ENCODE measurements at places on chromosomes 2 and 18.

GRCh38 chr18:55384551-55385275 lies 203.3 kb downstream of the TCF4 start:
- no peak for DNase-seq

GRCh38 chr2:10466801-10467200 lies 18.7 kb upstream of the ODC1 start:
- no peak for DNase-seq

DNA sequence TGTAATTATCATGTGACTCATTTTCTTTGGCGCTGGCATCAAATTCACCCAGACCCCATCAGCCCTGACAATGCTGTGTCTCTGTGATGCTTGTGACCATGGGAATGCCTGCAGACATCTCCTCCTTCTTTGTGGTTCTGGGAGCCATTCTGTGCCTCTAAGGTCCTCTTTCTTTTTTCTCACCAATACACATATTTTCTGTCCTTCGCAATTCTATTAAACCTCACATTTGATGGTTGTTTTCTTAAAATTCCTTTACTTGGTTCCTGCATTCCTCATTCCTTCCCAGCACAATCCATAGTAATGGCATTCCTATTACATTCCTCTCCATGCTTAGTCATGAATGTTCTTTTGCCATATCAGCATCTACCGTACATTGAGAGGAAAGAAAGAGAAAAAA lies 375.3 kb downstream of the PIK3C3 start:
- DNase-seq: no peak

GRCh38 chr2:225630824-225631533 lies 231.5 kb downstream of the NYAP2 start:
- no peak for DNase-seq

- DNase-seq: no peak
Observed at GRCh38 chr2:107001964-107002696, 116.2 kb upstream of the ST6GAL2 start.

DNA sequence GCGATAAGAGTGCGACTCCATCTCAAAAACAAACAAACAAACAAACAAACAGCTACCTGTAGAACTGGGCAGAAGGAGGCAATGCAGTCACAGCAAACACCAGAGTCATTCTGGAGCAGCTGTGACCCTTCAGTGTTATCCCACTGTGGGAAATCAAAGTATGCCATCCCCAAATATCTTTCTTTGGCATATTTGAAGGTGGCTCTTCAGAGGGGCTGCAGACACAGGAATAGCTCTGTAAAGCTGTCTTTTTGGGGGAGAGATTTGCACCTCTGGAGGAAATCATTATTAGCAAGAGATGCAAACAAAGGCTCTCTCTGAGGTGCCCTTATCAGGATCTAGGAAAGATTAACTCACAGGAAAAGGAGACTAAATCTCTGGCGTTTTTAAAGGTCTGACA lies 98.5 kb upstream of the XPO1 start:
- no peak for DNase-seq

DNA sequence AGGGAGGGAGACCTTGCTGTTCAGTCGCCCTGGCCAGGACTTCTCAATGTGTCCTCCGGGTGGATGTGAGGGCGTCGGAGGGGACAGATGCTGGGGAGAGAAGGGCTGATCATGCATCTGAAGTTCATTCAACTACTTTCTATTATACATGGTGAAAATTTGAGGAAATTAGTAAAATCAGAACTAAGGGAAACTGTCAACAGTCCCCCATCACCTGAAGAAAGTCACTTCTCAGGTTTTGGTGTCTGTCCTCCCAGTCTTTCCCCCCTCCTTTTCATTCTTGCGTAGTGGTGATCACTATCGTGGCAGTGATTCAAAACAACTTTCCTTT lies 17.4 kb upstream of the ACKR3 start:
- no peak for DNase-seq

DNA sequence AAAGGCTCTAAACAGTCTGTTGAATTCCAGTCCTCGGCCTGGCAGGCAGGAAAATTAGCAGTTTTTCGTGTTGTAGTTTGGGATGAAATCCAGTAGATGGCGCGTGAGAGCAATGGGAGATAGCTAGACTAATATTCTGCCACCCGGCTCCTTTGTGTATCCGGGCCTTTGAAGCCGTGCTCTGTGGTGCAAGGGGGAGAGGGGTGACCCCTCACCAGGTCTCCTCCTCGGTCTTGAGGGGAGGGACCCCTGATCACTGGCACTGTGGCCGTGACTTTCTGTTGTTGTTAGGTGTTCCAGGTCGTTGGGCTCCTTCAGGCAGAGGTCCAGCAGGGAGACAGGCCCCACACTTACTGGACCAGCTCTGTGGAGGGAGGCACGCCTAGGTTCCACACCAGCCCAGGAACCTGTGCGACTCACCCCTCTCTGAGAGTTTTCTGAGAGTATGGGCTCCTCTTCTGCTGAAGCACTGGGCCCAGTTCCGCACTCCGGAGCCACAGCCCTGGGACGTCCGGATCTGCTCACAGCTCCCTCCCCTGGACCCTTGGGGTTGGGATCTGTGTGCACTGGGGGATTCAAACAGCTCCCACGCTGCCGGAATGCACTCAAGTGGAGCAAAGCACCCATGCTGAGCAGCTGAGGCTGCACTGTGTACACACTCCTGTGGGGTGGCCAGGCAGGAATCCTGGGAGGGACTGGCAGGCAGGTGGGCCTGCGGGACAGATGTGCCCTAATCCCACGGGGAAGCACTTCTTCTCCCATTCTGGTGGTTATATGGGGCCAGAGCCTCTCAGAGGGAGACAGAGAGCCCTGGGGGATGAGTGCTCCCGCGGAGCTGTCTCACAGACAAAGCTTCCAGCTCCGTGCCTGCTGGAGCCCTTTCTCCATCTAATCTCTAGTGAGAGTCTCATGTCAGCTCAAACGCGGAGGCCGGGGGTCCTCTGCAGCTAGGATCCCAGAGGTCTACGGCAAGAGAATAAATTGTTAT lies 8.8 kb downstream of the GKN2 start:
- DNase-seq: peak; percentile 74

- DNase-seq: no peak
Observed at GRCh38 chr18:57956491-57956890, 87.5 kb upstream of the NEDD4L start.

- DNase-seq: no peak
Observed at GRCh38 chr2:215391531-215391930, 44.3 kb downstream of the FN1 start.

DNA sequence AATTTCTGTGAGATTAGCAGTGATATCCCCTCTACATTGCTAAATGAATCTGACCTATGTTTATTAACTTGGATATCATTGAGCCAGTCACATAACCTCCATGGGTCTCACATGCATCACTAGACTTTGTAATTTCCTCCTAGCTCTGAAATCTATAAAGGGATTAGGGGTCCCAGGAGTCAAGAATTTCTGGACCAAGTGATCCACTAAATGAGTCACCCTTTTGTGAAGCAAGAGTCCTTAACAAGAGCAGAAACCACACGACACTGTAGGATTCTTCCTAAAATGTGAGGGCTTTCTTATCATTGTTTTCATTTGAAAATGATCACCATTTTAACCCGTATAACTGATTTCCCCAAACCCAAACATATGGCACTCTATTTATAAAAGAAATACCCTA lies 90.3 kb downstream of the DHRS9 start:
- DNase-seq: no peak

GRCh38 chr2:10266133-10266620 lies 36.5 kb upstream of the HPCAL1 start:
- DNase-seq: no peak

DNA sequence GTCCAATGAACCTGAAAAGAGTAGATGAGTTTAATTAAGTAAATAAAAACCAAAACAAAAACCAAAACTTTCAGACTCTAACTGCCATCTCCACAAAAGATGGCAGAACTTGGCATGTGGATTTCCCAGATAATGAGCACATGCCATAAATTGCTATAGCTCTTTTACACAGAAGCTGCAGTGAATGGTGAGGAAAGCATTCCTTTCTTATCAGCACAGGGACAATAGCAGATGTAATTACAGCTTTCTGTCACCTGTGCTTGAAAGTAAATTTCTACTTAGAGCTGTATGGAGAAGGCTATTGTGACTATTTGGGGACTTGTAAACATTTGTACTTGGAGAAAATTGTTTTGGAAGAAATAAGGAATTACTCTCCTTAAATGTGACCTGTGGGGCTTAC lies 378.4 kb downstream of the RPRM start:
- no peak for DNase-seq

GRCh38 chr2:128727914-128728313 lies 409.2 kb upstream of the HS6ST1 start:
- no peak for DNase-seq

DNA sequence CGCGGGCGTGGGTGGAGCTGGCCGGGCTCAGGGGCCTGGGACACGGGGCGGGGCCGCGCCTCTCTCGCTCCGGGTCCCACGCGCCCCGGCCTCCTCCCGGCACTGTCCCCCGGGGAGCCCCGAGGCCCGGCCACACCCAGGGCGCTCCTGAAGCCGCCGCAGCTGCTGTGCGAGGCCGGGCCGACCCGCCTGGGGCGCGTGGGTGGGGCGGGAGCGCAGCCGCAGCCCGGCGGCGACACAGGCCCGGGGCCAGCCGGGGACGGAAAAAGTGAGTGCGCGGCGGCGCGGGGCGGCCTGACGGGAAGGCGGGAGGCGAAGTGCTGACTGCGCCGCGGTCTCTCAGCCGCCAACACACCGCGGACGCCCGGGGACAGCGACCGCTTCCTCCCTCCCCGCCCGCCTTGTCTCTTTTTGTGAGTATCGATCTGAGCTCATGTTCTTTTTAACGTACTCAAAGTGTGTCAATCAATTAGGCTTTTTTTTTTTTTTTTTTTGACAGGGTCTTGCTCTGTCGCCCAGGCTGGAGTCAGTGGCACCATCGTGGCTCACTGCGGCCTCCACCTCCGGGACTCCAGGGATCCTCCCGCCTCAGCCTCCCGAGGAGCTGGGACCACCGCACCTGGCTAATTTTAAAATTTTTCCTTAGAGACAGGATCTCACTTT lies 14.5 kb downstream of the PDCD1 start:
- DNase-seq: peak; percentile 2

GRCh38 chr2:168611896-168612650 lies 156.0 kb downstream of the CERS6 start:
- DNase-seq: no peak

- no peak for DNase-seq
Observed at GRCh38 chr18:44733069-44733753, 52.5 kb downstream of the SETBP1 start.

DNA sequence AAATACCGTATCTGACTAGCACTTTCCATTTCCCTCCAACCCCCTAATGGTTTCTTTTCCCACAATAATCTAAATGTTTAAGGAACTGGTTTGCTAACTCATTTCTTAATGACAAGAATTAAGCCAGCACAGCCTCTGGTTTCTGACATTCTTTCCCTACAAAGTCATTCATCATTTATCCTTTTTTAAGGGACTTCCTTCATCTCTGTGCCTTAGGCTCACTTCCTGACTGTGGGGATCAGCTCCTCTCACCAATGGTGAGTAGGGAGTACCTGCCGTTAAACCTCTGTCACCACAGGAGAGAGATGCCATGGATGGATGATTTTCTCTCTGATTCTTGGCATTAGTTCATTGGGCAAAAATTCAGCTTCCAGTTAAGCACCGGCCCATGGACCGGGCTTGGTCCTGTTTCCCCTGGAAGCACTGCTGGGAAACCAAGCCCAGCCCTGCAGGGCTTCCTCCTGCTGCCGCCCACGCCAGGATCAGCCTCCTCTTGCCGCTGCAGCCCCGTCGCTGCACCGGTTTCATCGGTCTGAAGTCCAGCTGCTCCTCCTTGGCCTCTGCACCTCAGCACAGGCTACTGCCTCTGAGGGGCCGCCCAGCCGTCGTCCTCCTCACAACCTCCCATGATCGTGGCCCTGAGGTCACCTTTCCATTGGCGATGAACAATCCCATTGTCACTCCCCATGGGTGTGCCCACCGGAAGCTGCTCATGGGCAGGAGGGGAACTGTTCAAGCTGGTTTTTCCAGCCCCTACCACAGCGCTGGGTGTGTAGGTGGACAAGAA lies 64.0 kb upstream of the ZNF516 start:
- DNase-seq: no peak

GRCh38 chr2:215680605-215681598 lies 245.0 kb upstream of the FN1 start:
- no peak for DNase-seq

GRCh38 chr2:151774506-151774905 lies 40.2 kb upstream of the NEB start:
- no peak for DNase-seq

GRCh38 chr2:29662861-29663260 lies 258.5 kb downstream of the ALK start:
- no peak for DNase-seq

- DNase-seq: no peak
Observed at GRCh38 chr2:163859951-163860350, 124.1 kb upstream of the FIGN start.

GRCh38 chr2:8003462-8004075 lies 678.3 kb upstream of the ID2 start:
- no peak for DNase-seq

DNA sequence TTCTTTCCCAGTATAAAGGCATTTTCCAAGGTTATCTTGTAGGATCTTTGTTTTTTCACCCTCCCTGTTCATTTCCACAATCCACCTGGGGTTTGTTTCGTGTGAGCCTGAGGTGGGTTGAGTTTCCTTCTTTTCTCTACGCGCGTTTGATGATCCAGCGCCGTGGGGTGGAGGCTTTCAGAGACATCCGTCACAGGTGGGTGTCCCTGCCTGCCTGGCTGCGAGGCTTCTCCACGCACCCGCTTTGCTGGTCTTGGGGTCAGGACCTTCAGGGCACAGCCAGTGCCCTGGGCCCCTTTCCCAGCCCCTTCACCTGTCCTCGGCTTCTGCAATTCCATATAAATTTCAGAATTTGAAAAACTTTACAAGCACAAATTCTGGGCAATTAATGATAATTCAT lies 109.0 kb upstream of the ALKAL2 start:
- DNase-seq: no peak

- peak; percentile 6 for DNase-seq
Observed at GRCh38 chr2:220165401-220165800, 538.0 kb downstream of the SLC4A3 start.

DNA sequence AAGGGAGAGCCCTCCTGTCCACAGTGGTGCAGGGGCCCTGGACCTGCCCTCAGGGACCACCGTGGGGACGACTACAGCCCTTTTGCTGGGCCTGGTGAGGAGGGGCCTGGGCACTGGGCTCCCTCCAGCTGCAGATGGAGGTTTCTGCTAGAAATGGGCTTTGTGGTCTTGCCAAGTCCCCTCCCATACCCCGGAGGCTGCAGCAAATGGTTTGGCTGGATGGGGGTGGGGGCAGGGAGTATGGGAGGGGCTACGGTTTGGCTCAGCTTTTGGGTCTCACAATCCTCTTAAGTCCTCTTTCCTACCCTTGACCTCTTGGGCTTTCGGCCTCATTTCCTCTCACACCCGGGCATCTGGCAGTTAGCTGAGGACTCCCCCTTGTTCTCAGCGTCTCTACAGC lies 21.7 kb downstream of the TET3 start:
- peak; percentile 23 for DNase-seq

Measured in DMS79 treated with DMSO at 0.1 percent for 48 hours (cell line).